Activated B cell treated with CpG ODN at 0.5 μM for 24 hours (primary cell): ENCODE measurements at places on chromosomes 2 and 18.

- DNase-seq, result no peak
These were observed 75.3 kb upstream of the NCK2 start for GRCh38 chr2:105669384-105669891.

GRCh38 chr2:223894009-223894408, 51.1 kb downstream of the WDFY1 start:
- peak; percentile 26 for DNase-seq

GRCh38 chr2:189601043-189601442, 20.5 kb upstream of the SLC40A1 start:
- no peak for DNase-seq

DNA sequence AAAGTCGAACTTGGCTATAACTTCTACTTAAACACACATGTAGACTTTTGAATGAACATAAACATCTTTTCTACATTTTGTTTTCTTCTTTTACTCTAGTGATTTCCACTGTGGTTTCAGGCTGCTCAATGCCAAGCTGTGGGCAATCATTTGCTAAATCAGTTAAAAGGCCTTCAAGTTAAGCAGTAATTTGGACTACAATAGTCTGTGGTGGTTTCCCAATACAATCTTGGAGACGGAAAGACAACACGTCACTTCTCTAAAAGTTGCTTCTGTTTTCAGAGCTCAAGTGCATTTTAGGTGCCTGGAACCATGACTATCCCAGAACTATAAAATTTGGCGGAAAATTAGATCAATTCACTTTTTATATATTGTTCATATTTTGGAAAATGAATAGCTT, 69.4 kb downstream of the TXNL1 start:
- no peak for DNase-seq

- DNase-seq, result no peak
These were observed 39.0 kb downstream of the TBC1D8 start for GRCh38 chr2:101111917-101112771.

- DNase-seq, result no peak
These were observed 7.8 kb downstream of the RAB11FIP5 start for GRCh38 chr2:73104933-73105332.

DNA sequence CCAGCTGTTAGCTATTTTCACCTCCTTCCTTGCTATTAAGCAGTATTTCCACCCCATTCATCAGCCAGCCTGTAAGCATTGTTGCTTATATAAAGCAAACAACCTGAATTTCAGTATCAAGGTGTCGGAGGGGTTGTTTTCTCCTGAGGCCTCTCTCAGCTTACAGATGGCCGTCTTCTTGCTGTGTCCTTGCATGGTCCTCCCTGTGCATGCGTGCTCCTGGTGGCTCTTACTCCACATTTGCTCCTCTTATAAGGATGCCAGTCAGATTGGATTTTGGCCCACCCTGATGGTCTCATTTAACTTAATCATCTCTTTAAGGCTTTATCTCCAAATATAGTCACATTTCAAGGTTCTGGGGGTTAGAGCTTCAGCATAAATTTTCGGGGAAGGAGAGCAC, 2.6 kb downstream of the MAIP1 start:
- DNase-seq, result no peak

GRCh38 chr2:157839822-157840221, 36.3 kb downstream of the ACVR1 start:
- DNase-seq, result no peak

- DNase-seq, result peak; percentile 8
These were observed 166.3 kb upstream of the HDAC4 start for GRCh38 chr2:239566995-239567568.

DNA sequence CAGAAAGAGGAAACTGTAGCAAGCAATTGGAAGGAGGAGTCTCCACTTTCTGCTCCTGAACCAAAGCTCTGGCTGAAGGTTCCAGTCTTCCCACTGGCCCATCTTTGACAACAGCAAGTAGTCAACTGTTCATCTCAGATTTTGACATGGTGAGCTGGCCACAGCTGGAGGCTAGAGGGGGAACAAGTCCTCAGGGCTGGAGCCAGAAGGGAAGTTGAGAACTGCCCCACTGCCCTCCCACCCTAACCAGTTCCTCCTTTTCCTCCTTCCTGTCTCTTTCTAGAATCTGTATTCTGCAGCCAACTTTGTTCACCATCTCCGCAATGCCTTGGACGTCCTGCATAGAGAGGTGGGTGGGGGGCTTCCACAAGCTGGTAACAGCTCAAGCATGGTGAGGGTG, 105.8 kb downstream of the PLB1 start:
- no peak for DNase-seq

DNA sequence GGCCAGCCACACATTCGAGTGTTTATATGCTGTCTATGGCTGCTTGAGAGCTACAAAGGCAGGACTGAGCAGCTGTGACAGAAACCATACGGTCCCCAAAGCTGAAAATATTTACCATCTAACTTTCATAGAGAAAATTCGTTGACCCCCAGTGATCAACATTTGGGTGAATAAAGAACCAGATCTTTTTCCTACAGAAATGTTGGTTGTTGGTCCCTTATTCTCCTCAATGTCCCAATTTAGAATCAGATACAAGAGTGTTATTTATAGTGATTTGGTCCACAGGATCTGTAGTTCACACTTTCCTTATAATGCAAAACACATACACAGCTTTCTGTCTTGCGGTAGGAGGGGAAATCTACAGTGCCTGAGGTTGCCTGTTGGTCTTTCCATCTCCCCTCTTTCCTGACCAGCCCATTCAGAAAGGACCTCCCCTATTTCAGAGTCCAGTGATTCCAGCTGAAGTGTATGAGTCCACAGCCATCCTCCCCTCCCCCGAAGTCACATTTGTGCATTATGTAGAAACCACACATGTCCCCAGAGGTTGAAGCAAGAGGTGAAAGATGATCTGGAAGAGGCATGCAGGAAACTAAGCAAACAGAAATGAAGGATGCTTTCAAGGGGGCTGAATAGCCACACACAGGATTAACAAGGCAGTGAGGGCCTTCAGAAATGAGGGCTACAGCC, 61.9 kb downstream of the SPRED2 start:
- no peak for DNase-seq

GRCh38 chr2:25955869-25956535, 26.3 kb downstream of the KIF3C start:
- DNase-seq, result no peak

DNA sequence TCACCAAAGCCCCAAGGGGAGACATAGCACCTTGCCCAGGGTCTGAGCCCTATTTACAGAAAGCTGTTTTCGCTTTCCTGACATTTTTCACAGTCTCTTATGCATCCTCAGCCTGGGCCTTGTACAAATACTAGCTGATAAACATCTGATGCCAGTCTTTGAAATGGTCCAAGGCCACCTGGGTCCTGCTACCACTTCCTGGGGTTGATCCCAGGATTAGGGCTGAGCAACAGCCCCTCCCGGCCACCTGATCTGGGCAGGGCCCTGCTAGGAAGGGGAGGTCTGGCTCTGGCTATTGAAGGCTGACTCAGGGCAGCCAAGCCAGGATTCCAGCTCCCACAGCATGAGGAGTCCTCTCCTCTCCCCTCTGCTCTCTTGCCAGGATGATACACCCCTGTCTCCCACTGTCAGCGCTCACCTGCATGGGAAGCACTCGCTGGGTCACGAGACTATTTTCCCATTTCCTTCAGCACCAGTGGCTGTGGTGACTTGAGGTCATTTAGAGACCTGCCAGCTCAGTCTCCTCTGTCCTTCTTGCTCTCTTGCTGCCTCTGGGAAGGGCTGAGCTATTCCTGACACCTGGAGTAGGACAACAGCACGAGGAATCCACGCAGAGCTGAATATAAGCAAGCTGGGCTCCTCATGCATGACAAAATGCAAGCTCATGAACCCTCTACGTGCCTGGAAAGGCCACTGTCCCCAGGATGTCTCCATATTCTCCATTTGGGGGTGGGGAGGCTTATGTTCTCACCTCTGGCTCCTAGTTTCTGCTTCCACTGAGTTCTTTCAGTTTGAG, 53.0 kb upstream of the LGALSL start:
- no peak for DNase-seq

DNA sequence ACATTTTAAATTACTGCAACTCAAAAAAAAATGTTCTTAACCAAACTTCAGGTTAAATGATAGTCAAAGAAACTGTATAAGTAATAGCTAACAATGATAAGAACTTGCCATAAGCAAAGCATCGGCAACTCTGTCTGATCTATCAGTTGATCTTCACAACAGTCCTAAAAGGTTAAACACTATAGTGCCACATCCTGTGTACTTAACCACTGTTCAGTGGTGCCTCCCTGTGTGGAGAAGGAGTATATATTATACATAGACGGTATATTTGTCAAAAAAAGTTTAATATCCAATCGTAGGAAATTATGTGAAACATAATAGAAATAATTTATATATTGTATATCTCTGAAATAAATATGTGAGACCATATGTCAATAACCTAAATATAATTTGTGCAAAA, 13.0 kb downstream of the DTNA start:
- no peak for DNase-seq

DNA sequence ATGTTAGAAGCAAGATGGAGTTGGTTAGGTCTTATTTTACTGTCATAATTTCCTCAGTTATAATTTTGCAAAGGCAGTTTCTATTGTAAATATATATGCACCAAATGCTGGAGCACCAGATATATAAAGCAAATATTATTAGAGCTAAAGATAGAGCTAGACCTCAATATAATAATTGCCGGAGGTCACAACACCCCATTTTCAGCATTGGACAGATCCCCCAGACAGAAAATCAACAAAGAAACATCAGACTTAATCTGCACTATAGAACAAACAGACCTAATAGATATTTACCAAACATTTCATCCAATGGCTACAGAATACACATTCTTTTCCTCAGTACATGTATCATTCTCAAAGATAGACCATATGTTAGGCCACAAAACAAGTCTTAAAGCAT, 115.2 kb downstream of the CABYR start:
- DNase-seq, result no peak

DNA sequence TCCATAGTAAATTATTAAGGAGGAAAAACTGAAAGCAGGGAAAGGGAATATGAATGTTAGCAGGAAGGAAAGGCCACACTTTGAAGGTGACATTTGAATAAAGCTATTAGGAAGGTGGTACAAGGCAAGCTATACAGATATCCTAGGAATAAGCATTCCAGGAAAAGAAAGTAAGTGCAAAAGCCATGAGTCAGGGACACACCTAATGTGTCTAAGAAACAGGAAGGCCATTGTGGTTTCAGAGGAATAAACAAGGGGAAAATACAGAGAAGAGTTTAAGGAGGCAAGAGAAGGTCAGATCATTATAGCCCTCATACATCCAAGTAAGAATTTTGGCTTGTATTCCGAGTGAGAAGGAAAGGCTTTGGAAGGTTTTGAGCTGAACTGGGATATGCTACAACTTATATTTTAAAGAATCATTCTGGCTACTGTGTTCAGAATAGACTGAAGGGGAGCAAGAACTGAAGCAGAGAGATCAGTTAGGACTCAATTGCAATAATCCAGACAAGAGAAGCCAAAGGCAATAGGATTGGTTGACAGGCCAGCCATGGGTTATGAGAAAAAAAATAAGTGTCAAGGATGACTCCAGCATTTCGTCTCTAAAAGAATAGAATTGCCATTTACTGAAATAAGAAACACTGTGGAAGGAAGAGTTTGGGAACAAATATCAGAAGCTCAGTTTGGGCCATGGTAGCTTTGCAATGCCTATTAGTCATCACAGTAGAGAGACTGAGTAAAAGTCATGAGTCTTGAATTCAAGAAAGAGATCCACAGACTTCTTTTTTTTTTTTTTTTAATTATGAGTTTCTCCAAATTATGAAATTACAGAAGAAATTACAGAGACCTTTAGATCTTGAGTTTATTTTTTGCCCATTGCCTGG, 11.3 kb downstream of the RAD51AP2 start:
- no peak for DNase-seq
